Stimulated activated CD4-positive, alpha-beta T cell treated with anti-CD3 and anti-CD28 coated beads, Interleukin-4, amount 100 ng/mL, for 24 hours (primary cell): ENCODE measurements at places on chromosomes 4 and X.

GRCh38 chr4:56799161-56799759, 22.2 kb downstream of the SPINK2 start:
- no peak for DNase-seq

- DNase-seq: no peak
Observed at GRCh38 chrX:40146262-40147125, 48.7 kb upstream of the BCOR start.

DNA sequence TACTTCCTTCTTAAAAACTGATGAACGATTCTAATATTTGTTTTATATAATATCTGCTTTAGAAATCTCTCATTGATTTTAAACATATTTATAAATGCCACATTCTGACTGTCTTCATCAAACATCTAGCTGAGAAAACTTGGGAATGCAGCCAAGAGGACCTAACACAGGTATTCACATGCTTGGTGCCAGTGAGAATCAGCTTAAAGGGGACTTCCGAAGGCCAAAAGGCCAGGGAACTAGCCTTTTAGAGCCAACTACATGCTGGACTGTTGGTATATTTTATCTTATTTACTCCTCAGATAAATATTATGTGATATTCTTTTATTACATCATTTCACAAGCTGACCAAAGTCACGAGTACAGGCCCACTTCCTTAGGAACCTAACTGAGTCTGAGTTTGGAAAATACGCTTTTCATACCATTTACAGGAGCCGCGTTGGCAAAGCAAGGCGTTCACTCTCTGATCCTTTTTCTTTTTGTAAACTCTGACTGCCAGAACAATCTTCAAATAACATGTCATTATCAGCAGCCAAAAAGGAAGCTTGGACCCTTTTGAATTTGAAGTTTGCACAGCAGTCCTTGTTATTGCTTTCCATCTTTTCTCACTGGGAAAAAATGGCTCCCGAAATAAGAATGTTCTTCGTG, 41.1 kb upstream of the PDLIM3 start:
- DNase-seq: no peak

- DNase-seq: no peak
Observed at GRCh38 chr4:152310257-152310656, 225.6 kb downstream of the FBXW7 start.

DNA sequence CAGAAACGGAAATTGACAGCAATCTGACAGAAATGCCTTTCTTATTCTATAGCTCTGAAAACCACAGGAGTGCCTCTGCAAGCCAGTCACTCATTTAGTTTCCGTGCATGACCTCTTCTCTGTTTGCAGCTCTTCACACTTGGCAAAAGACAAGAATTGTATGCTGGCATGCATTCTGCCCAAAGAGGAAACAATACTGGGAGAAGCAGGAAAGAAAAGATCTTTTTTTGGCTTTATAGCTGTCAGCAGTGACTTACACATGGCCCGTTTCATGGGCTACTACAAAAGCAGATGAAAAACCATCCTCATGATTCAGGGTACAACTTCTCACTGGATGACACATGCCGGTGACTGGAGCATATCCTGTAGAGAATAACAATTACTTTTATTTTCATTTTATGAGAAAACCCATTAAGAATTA, 249.4 kb downstream of the ADAMTS3 start:
- no peak for DNase-seq

GRCh38 chr4:139300431-139301112, 733 bp upstream of the NAA15 start:
- peak; percentile 29 for DNase-seq

GRCh38 chr4:168272488-168272887, 46.1 kb downstream of the DDX60 start:
- DNase-seq: no peak

- no peak for DNase-seq
Observed at GRCh38 chrX:71666240-71667223, 814 bp upstream of the LOC101059915 start.

GRCh38 chr4:129261584-129261983, 165.6 kb downstream of the C4orf33 start:
- no peak for DNase-seq

GRCh38 chr4:165351359-165352130, 24.1 kb downstream of the MSMO1 start:
- no peak for DNase-seq

- no peak for DNase-seq
Observed at GRCh38 chrX:55028040-55028439, 2.7 kb downstream of the ALAS2 start.

DNA sequence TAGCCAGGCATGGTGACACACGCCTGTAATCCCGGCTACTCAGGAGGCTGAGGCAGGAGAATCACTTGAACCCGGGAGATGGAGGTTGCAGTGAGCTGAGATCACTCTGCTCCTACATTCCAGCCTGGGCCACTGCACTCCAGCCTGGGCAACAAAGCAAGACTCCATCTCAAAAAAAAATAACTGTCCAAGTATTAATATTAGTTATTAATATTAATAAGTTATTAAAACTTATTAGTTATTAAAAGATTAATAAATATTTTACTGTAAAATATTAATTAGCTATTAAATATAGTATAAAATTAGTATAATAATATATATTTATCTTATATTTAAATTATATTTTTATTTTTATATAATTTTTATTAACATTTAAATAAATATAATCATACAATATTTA, 19.5 kb upstream of the NDST3 start:
- no peak for DNase-seq

GRCh38 chrX:147565237-147565636, 346.5 kb upstream of the FMR1 start:
- DNase-seq: no peak

DNA sequence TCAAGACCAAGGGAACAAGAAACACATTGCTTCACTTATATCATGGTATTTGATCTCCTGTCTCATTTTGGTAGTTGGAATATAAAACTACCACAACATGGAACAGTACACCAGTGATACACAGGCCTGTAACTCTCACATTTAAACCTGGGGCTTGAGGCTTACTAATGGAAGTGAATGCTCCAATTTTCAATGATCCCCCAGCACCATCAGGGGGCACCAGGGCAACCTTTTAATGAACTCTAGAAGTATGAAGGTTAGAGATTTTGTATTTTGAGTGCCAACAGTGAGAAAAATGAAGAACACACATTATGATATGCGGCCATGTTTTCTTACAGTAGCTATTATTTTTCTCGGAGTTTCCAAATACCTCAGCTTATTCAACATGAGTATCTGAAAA, 50.7 kb downstream of the C4orf33 start:
- DNase-seq: no peak

DNA sequence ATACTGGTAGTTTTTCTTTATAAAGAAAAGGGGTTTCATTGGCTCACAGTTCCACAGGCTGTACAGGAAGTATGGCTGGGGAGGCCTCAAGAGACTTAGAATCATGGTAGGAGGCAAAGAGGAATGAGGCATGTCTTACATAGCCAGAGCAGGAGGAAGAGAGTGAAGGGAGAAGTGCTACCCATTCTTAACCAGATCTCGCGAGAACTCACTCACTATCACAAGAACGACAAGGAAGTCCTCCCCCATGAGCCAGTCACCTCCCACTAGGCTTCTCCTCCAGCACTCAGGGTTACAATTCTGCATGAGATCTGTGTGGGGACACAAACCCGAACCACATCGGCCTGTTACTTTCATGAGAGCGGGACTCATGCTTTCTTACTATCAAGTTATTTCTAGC, 240.5 kb downstream of the TENM3 start:
- DNase-seq: no peak

- no peak for DNase-seq
Observed at GRCh38 chrX:83101961-83102360, 406.1 kb upstream of the POU3F4 start.

DNA sequence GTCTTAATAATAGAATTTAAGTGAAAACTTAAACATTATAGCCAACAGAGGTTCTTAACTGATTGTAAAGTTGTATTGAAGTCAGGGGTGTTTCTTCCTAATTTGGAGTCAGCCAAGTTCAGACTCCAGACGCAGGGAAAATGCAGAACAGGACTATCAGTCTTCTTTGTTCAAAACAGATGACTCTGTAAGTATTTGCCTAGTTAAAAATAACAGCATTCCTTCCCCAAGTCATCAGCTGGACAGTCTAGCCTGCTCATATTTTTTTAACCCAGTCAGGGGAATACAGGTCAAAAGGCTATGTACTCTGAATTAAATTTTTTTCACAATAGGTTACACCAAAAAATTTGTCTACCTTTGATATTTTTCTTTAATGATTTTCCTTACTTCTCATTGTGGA, 73.8 kb upstream of the DCLK2 start:
- DNase-seq: no peak

DNA sequence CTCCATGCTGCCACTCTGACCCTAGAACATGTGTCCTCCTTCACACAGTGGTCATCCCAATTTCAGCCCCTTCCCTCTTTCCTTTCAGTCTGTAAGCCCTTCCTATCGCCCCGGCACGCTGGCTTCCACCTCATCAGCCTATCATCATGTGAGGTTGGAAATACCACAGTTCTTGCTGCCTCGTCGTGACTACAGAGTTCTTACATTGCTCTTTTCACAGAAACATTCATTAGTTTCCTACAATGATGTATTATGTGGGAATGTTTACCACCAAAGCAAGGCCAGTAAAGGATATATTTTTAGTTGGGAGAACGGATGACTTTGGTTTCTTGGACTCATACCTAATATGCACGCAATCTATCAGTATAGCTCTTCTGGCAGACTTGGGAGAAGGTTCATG, 169.5 kb upstream of the BOD1L1 start:
- DNase-seq: no peak

GRCh38 chr4:82031376-82031927, 342.3 kb downstream of the HNRNPD start:
- no peak for DNase-seq

GRCh38 chrX:7252013-7252610, 104.2 kb upstream of the PUDP start:
- no peak for DNase-seq

DNA sequence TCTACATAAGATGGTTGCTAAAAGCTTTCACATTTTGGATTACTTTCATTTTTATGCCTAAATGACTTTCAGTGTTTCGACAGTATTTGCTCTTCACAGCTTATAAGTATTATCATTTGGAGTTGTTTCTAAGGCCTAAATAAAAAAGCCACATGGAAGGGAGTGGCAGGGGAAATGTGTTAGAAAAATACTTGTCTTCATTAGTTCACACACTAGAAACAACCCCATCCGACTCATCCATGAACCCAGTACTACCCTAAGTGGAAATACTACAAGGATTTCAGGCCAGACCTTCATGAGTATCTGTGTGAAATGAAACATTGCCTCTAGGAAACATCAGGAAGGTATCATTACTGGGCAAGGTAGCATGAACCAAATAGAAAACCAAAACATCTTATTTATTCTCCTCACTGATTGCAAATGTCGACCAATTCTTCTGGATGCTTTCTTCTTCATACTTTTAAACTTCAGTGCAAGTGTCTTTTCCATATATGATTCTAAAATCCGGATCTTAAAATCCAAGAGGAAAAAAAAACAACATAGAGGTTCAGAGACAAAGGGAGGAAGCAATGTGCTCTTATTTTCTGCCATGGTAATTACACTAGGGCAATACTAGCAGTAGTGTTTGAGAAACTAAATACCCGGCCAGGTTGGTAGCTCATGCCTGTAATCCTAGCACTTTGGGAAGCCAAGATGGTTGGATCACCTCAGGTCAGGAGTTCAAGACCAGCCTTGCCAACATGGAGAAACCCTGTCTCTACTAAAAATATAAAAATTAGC, 349.4 kb downstream of the ARHGAP24 start:
- DNase-seq: no peak

DNA sequence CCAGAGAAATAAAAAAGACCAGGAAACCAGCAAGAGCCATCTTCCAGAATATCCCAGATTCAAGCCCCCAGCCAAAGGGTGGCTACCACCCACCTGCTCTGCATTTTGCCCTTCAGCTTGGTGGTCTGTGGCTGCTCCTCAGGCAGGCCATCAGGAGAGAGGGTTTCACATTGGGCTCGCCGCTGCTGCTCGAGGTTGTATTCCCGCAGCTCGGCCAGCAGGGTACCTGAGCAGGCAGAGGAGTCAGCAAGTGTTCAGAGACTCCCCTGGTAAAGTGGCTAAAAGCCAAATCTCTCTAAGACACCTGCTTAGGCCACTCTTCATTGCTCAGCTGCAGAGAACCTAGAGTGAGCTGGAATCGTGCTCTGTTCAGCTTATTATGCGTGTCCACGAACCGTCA, 110.8 kb upstream of the HSD17B10 start:
- no peak for DNase-seq

DNA sequence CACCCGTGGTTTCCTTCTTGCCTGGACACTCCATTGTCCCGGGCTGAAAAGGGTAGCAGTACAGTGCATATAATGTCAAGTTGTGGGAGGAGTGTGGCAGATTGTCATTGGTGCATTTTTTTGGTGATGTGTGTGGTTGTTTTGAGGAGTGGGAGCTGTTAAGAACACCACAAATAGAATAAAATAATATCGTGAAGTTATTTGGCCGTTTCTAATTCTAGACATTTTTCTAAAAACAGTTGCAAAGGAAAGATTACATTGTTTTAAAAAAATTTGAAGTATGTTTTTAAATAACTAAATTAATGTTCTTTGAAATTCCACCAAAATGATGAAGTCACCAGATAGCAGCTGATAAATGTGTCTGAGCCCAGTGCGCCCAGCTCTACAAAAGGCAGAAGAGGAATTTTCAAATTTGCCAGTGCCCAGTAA, 1.3 kb downstream of the PKD2 start:
- no peak for DNase-seq

DNA sequence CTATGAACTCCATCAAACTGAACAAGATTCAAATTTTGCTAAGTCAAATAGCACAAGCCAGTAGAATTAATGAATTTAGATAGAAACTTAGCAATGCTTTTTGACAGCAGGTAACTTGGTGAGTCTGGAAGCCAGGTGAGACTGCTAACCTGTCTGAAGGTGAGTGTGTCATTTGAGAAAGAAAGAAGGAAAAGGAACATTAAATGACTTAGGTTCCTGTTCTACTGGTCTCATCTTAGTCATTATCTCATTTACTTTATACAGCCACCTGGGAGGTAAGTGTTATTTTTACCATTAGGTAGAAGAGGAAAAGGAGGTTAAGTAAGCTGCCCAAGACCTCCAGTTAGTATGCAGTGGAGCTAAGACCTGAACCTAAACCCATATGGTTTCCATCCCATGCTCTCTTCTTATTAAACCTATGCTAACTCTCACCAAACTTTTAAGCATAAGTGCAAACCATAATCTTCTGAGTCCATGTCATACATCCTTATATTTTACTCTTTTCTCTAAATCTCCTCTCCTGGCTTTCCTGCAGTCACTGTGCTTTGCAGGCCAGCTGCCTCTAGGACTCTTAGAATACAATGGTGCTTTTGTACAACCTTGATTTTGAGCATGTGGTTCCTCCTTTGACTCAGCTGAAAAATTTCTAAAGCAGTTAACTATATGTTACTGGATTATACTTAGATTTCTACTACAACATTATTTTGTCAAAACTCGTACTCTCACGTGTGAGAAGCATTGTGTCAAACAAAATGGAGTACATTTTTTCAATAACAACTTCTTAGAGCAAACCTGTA, 68.5 kb downstream of the ATP10D start:
- DNase-seq: no peak

DNA sequence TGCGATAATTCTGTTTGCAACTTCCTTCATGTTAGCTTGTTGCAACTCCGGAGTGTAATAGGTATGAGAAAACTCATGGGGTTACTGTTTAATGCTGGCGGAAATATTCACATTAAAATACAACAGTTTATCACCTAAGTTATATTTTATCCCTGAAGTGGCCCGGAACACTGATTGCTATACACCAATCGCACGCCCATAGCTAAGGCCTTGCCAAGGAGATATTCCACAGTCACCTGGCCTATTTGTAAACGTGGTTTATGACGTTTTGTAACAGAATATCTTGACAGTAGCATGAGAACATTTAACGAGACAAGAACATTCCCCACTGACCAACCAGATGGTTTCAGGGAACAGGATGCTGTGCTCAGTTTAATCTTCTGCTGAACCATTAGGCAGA, 23.2 kb upstream of the FAM90A26 start:
- no peak for DNase-seq
